ENCODE measurements at places on chromosomes 5 and 9.

DNA sequence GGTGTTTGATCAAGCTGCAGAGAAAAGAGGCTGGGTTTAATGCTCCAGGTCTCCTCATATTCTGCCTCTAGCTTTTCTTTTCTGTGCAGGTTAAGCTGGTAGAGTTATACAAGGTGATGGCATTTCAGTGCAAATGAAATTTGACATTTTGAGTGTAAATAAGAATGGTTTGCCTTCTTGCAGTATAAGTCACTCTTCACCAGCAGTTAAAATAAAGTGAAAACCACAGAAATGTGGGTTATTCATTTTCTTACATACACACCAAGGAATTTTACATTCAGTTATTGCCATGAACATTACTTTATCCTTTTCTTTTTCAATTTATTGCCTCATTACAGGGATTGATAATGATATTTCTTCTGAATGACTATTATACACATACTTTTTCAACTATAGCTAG lies 337.5 kb upstream of the PCSK5 start:
- DNase-seq: peak; percentile 9

DNA sequence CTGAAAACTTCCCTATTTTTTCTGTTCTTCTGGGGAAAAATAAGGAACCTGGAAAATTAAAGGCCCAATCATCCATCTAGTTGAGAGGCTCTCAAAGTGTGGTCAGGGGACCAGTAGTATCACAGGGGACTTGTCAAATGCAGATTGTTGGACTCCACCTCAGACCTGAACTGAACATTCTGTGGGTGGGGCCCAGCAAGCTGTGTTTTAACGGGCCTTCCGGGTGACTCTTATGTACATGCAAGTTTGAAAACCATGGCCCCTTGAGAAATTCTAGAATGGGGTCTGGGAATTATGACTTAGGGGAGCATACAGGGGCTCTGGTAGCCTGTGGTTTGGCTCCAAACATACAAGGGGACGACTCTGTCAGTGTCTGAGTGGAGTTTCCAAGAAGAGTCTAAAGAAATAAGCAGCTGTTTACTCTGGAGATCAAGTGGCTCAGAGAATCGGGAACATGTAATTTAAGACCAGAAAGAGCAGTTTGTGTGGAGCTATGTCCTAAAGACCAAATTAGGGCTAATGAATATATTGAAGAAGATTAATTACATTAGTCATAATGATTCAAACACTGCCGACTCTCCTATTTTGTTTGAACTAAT lies 177.4 kb downstream of the SLC28A3 start:
- no peak for DNase-seq

GRCh38 chr9:83699615-83700014 lies 8.1 kb downstream of the UBQLN1 start:
- no peak for DNase-seq

GRCh38 chr9:131436376-131436775 lies 42.5 kb downstream of the PRRC2B start:
- no peak for DNase-seq

DNA sequence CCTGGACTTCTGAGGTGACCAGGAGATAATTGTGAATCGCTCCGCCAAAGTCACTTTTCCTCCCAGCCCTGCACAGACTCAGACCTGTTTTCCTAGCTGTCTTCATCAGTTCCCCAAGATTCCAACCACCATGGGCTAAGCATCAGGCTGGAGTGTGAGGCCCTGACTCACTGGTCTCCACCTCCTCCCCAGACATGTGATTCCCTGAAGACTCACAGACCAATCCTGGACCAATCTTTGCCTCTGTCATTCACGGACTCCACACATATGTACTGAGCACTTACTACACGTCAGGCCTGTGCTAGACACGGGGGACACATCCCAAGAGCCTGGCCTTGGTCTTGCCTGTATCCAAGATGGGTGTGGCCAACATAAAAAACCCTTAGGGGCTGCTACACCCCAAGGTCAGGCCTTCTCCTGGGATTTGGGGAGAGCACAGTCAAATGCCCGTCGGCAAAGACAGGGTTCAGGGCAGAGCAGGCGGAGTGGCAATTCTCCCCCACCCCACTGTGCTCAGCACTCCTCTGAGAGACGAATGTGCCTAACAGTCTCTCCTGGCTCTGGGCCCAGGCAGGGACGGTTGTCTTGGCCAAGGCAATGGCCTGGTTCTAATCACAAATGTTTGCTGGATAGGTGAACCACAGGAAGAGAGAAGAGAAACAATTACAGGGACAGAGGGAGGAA lies 11.9 kb downstream of the EEIG1 start:
- peak; percentile 69 for DNase-seq

GRCh38 chr5:98433673-98434072 lies 339.8 kb upstream of the RGMB start:
- no peak for DNase-seq

DNA sequence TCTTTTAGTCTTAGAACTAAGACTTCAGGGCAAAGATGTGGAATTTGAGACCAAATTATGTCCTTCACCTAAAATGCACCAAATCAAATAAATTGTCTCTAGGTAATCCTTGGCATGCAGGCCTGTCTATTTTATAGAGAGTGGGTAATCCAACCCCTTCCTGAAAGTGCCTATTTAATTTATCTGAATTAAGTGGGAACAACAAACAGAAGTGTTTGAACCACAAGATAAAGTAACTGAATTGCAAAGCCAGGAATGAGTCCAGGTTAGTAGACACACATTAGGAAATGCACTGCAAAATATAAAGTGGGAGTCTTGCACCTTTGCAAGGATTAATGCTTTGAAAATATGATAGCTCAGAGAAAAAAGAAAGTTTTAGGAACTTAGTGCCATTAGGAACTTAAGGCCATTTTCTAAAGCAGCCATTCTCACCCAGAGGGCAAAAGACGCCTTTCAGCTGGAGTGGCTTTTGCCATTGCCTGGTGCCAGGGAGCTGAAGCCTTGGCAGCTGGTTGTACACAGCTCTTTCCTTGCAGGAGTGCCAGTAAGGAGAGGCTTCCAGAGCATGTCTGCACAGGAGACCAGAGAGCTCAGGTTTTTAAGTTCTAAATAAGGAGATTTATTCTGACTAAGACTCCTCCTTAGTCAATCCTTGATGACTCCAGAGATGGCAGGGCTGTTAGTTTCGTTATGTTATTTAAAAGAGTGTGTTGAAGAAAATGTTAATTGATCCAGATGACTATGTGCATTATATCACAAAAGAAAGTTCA lies 151.7 kb upstream of the ELL2 start:
- DNase-seq: no peak

DNA sequence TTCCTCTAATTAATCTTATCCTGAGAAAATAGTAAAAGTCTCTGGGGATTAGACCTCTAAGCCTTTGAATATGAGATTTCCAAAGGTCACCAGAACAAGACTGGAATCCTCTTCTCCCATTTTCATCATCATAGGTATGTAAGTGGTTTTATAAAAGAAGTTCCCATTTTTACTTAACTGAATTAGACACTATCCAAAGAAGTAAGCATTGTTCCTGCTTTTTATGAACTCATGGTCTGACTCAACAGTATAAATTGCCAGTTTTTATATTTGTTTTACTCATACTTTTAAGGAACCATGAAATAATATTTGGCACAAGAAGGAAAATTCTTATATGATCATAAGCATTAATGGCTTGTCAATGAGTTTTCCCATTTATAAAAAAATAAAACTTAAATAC lies 167.1 kb upstream of the ADRA1B start:
- DNase-seq: peak; percentile 10

DNA sequence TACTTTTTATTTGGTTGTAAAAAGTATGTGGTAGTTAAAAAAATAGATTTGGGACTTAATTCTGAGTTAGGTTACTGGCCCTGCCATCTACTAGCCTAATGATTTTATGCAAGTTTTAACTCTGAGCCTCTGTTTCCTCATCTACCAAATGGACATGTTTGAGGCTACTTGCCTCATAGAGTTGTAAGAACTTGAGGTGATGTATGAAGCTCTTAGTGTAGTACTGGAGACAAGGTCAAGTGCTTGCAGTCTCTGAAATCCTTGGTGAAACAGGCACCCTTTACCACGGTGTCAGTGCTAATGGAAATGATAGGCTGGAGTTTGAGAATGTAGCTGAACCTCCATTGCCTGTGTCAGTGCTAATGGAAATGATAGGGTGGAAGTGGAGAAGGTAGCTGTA lies 15.3 kb downstream of the GPR107 start:
- DNase-seq: no peak

DNA sequence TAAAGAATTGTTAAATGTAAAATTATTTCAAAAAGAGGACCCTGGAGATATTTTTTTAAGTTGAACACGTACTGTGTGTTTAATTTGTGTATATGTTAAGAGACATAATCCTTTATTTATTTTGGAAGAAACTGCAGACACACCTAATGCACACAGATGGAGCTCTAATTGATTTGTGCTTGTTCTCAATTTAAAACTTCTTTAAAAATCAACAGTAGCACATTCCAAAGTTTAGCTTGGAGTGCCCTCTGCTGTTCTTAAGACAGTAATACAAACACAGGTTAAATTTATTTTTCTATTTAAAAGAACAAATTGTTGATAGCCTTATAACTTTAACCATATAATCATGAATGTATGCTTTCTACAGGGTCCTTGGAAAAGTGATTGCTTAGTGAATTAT lies 277.6 kb upstream of the ADAMTS16 start:
- DNase-seq: peak; percentile 3

- DNase-seq: no peak
These were observed 46.5 kb upstream of the SYNPO start for GRCh38 chr5:150593996-150594395.

- DNase-seq: no peak
These were observed 121.0 kb upstream of the RETREG1 start for GRCh38 chr5:16737620-16738364.

- DNase-seq: no peak
These were observed 89.3 kb upstream of the SV2C start for GRCh38 chr5:75993643-75994520.

- DNase-seq: no peak
These were observed 11.1 kb downstream of the SMU1 start for GRCh38 chr9:33065157-33066076.

DNA sequence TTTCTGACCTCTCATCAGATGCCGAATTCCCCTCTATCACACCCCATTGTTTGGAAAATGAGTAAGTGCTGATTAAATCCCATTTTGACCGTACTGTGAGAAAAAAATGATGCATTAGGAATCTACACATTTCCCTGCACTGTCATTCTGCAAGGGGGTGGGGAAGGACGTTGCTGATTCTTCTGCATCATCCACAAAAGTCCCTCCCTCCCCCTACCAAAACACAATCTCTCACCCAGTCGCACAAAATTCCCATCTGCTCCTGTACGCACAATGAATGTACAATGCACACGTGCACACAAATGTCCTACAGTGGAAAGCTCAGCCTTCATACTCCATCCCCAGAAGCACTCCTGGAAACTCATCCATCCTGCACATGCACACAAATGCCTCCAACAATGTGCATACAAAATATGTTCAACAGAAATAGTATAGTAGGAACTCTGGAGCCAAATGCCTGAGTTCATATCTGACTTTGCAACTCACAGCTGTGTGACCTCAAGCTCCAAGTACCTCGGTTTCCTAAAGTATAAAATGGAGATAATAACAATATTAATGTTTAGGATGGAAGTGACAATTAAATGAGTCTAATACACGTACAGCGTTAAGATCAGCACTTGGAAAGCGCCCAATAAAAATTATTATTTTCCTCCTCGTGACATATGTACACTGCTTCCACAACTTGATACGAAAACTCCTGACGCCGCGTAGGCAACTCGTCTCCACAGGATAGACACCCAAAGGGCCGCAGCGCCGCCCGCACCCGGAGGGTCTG lies 809 bp downstream of the TNIP1 start:
- no peak for DNase-seq

- no peak for DNase-seq
These were observed 87.6 kb downstream of the MAP1B start for GRCh38 chr5:72194846-72195245.

All from BJ (cell line).